Dermis microvascular lymphatic vessel endothelial cell (primary cell): ENCODE measurements at places on chromosomes 1 and 21. TPM values are rescaled to one million over a fixed set of nuclear protein-coding genes. Genes with fewer than 3 reads are reported as not detected.

Gene REN
- total RNA-seq: 0.13 TPM in 1 of 2 replicates, not detected in the other

Gene GJA9
- not detected in 2 replicates for total RNA-seq

Gene DNAI4
- total RNA-seq: 1.8 and 1.9 TPM in 2 replicates

Gene YIPF1
- total RNA-seq: 11.6 and 15.3 TPM in 2 replicates

Gene CFH
- 6.5 and 92.4 TPM in 2 replicates for total RNA-seq

Gene ANKRD34A
- under 0.01 TPM in 2 replicates for total RNA-seq

Gene SPRR4
- not detected in 2 replicates for total RNA-seq

Gene GCSAML
- total RNA-seq: not detected in 2 replicates

Gene KRTAP19-1
- total RNA-seq: not detected in 2 replicates

Gene FCRLA
- 0.13 TPM in 1 of 2 replicates, not detected in the other for total RNA-seq

Gene SLC5A9
- total RNA-seq: under 0.01 and 0.13 TPM in 2 replicates

Gene RIPPLY3
- under 0.01 TPM in 1 of 2 replicates, not detected in the other for total RNA-seq

Gene DENND2D
- 1.4 TPM in 2 replicates for total RNA-seq

Gene IL6R
- 11.3 and 12.7 TPM in 2 replicates for total RNA-seq

Gene OR2T11
- total RNA-seq: not detected in 2 replicates
